ENCODE measurements at places on chromosomes 3 and 15.

DNA sequence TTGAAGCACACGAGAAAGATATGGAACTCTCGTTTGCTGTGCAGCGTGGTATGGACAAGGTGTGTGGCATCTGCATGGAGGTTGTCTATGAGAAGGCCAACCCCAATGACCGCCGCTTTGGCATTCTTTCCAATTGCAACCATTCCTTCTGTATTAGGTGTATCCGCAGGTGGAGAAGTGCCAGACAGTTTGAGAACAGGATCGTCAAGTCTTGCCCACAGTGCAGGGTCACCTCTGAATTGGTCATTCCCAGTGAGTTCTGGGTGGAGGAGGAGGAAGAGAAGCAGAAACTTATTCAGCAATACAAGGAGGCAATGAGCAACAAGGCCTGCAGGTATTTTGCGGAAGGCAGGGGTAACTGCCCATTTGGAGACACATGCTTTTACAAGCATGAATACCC is 1.2 kb downstream of the MKRN3 start:
- DNase-seq, result no peak

GRCh38 chr15:83657549-83657948 is 3.6 kb downstream of the ADAMTSL3 start:
- DNase-seq, result no peak

- no peak for DNase-seq
Measured at GRCh38 chr3:118754406-118755252, 280.0 kb downstream of the IGSF11 start.

DNA sequence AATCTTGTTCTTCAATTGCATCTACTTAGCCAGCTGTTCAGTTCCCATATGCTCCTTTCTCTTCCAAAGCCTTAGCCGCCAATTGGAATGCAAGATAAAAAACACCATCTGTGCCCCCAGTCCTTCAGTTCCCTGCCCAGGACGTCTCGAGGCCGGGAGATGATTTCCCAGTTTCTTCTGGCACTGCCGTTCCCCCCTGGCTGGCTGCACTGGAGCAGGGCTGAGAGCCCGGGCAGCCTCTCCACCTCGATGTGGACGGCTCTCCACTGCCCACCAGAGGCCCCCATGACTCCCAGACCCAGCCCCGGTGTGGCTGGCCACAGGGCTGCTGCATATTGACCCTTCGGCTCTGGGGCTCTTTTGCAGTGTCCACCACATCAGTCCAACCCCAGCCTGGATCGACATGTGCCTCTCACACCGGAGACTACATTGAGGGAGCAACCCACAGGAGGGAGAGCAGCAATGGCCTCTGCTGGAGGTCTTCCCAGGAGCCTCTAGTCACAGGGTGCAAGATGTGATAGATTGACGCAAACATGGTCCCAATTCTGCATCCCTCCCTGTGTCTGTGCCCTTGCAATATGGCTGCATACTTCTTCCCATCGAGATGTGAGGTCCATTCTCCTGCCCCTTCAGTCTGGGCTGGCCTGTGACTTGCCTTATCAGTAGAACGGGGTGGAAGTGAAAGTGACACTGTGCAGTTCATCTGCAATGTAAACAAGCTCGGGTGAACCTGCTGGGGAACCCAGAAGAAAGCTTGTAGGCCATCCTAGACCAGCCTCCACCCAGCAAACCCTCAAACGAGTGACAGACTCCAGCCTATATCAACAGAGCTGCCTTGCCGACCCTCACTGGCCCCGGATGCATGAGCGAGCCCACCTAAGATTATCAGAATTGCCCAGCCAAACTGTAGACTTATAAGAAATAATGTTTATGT is 52.3 kb upstream of the PRR20G start:
- no peak for DNase-seq

DNA sequence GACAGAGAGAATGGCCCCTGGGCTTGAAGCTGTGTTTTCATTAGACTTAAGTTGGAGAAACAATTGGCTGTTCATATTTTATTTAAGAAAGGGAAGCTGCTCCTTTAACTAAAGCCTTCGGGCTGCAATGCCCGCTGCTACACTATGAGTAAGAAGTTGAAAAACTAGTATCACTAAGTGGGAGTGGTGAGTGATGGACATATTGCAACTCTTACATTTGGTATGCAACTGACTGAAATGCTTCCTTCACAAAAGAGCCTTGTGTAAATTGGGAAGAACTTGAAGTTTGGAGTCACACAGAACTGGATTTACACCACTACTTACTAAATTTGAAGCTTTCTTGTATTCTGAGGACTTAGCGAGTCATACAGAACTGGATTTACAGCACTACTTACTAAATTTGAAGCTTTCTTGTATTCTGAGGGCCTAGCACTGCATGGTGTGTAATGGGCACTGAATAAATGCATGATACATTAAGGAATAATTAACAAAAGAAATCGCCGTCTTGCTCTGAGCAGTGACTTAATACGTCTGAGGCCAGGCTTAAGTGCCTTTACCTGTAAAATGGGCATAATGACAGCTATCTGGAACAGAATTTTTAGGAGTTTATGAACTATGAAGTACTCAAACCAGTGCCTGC is 149.5 kb downstream of the RYR3 start:
- no peak for DNase-seq

GRCh38 chr3:81349816-81350340 is 411.6 kb downstream of the GBE1 start:
- DNase-seq, result no peak

DNA sequence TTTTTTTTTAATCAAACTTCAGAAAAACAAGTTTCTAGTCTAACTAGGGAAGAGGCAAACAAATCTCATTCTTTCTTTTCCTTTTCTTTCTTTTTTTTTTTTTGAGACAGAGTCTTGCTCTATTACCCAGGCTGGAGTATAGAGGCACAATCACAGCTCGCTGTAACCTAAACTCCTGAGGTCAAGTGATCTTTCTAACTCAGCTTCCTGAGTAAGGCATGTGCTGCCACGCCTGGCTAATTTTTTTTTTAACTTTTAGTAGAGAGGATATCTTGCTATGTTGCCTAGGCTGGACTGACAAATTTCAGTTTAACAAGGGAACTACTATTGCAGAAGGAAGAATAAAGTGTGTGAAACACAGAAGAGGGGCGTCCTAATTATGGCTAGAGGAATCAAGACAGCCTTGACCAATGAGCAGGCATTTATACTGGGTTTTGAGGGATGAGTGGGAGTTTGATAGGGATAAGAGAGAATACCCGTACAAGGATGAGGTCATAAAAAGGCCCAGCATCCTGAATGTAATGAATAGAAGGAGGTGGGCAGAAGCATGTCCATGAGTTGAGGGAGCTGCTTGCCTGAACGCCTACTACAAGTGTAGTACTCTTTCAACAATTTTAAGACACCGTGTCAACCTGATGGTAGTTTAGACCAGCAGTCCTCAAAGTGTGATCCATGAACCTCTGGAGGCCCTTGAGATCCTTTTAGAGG is 6.7 kb upstream of the ZFAND6 start:
- DNase-seq, result no peak

GRCh38 chr3:187964760-187965159 is 189.2 kb upstream of the LPP start:
- DNase-seq, result no peak

DNA sequence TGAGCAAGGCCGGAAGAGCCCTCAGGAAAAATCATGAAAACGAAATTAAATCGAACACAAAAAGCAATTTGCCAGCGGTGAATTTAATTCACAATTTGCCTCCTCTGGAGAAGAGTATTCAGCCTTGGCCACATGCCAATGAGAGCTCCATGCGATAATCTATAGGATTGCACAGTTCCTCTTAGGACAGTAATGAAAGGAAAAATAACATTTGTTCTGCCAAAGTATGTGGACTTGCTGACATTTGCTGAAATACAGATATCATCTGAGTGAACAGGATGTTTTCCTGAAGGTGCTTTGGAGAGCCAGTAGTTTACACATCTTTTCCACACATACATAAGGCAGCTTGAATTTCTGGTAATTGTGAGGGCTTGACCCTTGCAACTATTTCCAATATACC is 188.6 kb upstream of the PDZRN3 start:
- DNase-seq, result no peak

- no peak for DNase-seq
Measured at GRCh38 chr15:68768321-68768720, 52.4 kb downstream of the ANP32A start.

- no peak for DNase-seq
Measured at GRCh38 chr15:42094512-42094963, at the start of gene PLA2G4D. TSS of gene PLA2G4D (minus strand) at chr15:42094562. CDS start at chr15:42094459, 103 bp downstream.
